ENCODE measurements at places on chromosomes 2 and 18. TPM values are rescaled to one million over a fixed set of nuclear protein-coding genes. Genes with fewer than 3 reads are reported as not detected.

SERPINB11 gene
- not detected for total RNA-seq

REG1B gene
- not detected for total RNA-seq

SIGLEC15 gene
- total RNA-seq, result 0.05 TPM

GATA6 gene
- 1.7 TPM for total RNA-seq

HOXD12 gene
- total RNA-seq, result not detected

GCKR gene
- not detected for total RNA-seq

IL1RN gene
- 0.39 TPM for total RNA-seq

KCMF1 gene
- total RNA-seq, result 117 TPM

AQP12B gene
- total RNA-seq, result not detected

ANKRD23 gene
- total RNA-seq, result 1.2 TPM

Measured in A549 treated with Hydrocortisone at 1 μM for 4 hours (cell line).